ENCODE measurements at places on chromosomes 6 and 20.
A peak's percentile ranks its signal among the peaks of the same experiment; 100 is the strongest.

DNA sequence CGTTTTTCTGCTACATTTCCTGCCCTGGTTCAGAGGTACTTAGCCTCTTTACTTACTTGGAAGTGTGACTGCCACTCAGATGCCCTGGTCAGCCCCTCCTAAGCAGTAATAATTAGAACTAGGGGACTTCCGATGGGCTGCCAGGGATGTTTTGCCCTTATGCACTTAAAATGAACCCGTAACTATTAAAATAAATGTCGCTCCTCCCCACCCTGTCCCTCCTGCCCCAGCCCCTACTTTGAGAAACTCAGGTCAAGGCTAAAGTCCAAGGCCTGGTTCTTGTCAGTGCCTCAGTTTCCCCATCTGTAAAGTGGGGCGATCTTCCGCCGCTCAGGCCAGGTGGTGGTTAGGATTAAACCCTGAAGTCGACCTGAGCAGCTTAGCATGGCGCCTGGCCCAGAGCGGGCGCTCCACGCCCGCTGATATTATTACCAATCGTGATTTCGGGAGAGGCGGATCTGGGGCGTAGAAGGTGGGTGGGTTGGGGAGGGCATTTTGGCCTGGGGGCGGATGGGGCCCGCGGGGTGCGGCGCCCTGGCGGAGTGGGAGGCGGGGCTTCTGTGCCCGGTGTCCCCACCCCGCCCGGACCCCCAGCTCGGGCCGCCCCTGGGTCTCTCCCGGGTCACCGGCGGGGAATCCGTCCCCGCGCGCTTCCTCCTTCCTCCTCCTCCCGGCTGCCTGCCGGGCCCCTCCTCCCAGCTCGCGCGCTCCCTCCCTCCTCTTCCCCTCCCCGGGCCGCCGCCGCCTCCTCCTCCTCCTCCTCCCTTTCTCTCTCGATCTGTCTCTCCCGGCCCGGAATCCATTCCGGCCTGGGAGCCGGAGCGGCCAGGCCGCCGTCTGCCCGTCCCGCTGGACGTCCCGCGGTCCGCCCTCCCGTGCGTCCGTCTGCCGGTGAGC lies at the start of gene SRC:
SRC (plus strand) TSS at position 802 of the 897 bp plus-strand sequence. CDS start 38,014 bp downstream, outside the sequence.
- H3K27ac ChIP-seq, result no peak within 1 kb of the TSS
- H3K4me1 ChIP-seq, result peaks cover 66% of the 10 kb centered on the region
- no peaks in the 10 kb centered on the region for H3K27me3 ChIP-seq
- no peaks in the 10 kb centered on the region for H3K36me3 ChIP-seq

GRCh38 chr6:167341665-167342655 lies 17.1 kb downstream of the TTLL2 start:
- no peaks in the 10 kb centered on the region for H3K36me3 ChIP-seq
- H3K4me3 ChIP-seq, result no peak overlapping the region

DNA sequence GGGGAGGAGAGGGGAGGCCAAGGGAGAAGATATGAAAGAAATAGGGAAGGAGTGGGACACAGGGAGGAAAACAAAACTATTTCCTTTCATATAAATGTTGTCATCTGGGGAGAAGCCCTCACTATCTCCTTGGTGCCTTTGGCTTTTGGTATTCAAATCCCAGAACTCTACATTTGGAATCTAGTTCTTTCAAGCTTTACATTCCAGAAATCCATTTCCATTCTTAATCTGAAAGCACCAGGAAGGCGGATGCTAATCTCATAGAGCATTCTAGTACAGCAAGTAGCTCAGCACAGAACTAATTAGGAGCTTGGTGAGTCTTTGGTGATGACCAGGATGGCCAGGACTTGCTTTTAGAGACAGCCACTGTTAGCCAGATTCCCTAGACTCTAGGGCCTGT lies 177.9 kb downstream of the KIF16B start:
- no peak for DNase-seq
- peaks cover 34% of the 10 kb centered on the region for H3K36me3 ChIP-seq
- no peaks in the 10 kb centered on the region for H3K27me3 ChIP-seq
- no peaks in the 10 kb centered on the region for H3K4me1 ChIP-seq
- H3K27ac ChIP-seq, result no peak overlapping the region

DNA sequence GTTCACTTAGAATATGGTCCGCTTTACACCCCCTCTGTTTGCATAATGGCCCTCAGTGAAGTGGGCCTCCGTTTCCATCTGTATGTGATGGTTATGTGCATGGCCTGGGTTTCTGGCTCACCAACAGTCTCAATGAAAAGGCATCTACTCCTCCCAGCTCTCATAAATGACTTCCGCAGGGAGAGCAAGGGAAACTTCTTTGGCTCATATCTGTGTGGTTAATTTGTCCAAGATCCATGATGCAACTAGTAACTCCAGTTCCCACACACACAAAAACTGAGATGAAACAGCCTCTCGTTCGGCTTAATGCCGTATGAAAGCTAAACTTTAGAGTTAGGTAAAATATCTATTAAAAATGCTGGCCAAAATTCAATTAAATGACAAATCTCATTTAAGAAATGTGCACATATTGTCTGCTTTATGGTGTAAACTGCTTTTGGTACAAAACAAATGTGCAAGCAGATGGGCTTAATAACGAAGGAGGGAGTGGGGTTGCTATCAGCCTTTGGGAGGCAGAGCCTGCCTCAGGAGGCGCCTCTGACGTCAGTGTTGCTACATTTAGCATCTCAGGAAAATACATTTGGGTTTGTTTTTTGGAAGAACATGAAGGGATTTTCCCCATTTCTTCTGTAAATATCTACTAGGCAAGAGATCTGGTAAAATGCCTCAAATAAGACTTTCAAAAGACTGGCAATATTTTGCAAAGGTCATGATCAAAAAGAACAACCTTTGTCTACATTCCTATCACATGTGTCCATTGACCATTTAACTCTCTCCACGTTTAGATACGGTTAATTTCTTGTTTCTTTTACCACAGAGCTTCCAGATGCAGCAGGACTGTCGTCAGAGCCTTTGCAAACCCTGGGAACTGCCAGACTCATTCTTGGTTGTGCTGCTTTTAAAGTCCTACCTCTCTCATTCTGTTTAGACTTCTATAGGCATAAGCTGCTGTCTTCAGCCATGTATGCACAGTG lies 96.8 kb downstream of the ARMC2 start:
- peaks cover 3% of the 10 kb centered on the region for H3K27me3 ChIP-seq
- peaks cover 4% of the 10 kb centered on the region for H3K4me1 ChIP-seq
- no peak for DNase-seq

DNA sequence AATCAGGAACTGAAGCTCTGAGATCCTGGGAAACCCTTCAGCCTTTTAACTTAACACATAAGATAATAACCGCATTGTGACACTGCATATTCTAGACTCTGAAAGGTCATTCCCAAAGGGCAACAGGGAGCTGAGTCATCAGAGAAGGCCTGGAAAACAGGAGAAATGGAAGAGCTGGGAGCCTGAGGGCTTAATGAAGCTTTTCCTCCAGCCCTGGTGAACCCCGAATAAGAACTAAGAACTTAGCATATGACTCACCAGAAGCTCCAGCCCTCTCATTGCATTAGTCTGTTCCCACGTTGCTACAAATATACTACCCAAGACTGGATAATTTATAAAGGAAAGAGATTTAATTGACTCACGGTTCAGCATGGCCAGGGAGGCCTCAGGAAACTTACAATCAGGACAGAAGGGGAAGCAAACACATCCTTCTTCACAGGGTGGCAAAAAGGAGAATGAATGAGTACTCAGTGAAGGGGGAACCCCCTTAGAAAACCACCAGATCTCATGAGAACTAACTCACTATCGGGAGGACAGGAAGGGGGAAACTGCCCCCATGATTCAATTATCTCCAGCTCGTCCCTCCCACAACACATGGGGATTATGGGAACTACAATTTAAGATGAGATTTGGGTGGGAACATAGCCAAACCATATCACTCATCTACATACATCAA lies 648.5 kb downstream of the TFAP2A start:
- peak; percentile 5 for DNase-seq
- no peak overlapping the region for H3K4me3 ChIP-seq
- no peaks in the 10 kb centered on the region for H3K27me3 ChIP-seq
- peaks cover 10% of the 10 kb centered on the region for H3K4me1 ChIP-seq
- peak overlapping the region; percentile 39 for H3K27ac ChIP-seq
- peaks cover 5% of the 10 kb centered on the region for H3K36me3 ChIP-seq
